ENCODE measurements at places on chromosomes 1 and 21.

DNA sequence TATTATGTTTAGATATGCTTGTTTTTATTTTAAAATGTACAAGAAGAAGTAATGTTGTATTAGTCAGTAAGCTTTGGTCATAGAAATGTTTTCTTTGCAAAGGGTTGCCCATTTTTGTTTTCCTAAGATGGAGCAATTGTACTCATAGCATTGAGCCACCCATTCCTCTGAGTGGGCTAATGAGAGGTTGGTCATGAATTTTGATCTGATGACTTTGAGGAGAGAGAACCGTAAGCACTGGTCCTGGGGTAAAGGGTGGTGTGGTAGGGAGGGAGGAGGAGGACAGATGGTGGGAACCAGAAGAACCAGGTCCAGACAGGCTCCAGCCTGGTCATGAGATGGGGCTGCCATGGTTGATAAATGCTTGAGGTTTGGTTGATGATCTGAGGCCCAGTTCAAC, 15.9 kb upstream of the SLC6A9 start:
- no peak for DNase-seq

- no peak for DNase-seq
Measured at GRCh38 chr1:157092831-157093230, 6.8 kb downstream of the ETV3L start.

DNA sequence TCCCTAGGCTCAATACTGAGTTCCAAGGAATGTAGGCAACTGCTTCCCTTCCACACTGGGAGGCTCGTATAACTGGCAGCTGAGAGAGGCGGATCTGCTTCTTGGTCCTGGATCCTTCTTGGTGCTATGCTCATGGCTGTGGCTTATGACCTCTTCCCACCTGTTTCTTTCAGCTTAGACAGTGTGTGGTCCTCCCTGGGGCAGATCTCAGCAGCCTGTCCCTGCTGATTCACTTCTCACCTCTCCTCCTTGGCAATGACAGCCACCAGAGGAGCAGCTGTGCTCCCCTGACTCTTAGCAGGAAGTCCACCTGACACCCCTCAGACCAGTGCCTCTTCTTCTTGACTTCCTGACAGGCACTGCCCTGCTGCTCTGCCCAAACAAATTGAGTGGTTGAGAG, 75.1 kb upstream of the PTGFRN start:
- DNase-seq, result no peak

GRCh38 chr1:28984311-28984684, 69.9 kb downstream of the EPB41 start:
- no peak for DNase-seq

GRCh38 chr1:64245495-64245894, 42.1 kb downstream of the UBE2U start:
- DNase-seq, result no peak

GRCh38 chr21:35053356-35054096, 4.4 kb upstream of the RUNX1 start:
- DNase-seq, result no peak

DNA sequence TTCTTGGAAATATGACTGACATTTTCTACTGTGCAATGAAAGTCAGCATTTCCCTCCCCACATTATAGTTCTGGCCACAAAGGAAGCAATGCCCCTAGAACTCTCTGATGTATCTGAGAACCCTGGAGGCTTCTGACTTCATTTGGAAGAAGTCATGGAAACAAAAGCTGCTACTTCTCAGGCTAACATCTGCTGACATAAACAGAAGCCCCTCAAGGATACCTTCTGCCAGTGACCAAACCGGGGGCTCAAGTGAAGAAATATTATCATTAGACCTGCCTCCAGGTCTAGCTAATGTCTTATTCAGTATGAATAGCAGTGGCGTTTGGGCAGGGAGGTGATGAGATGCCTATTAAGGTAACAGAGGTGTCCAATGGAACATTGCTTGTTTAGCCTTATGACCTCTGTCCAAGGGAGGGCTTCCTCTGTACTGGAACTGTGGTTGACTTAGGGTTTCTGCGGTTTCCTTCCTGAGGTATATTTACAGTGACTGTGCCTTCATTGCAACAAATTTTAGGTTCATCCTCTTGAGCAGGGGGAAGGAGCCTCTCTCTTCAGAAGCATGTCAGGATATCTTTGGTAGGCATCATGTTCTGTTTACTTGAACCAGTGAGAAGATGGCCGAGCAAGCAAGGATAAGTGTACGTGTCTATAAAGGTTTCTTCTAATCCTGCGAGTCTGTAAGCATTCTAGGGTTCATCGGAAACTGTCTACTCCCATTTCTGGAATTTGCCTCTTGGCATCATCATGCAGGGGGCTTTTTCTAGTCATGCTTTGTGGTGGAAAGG, 161.7 kb downstream of the PBX1 start:
- DNase-seq, result no peak

GRCh38 chr1:30704271-30704670, 19.1 kb downstream of the MATN1 start:
- no peak for DNase-seq

DNA sequence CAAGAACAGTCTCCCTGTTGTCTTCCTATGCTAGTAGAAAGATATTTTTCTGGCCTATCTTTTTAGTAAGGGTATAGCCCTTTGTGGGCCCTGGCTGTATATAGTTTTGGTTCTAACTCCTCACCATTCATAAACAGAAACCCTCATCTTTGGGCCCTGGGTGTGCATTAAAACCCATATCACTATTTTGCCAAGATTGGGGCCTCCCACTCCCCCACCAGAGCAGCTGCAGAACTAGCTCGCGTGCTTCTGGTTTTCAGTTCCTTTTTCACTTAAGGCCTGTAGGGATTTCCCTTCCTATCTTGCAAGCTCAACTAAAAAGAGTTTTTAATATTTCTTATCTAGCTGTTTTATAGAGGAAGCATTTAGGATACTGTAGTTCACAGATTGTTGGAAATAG, 106.4 kb downstream of the RGL1 start:
- DNase-seq, result no peak

DNA sequence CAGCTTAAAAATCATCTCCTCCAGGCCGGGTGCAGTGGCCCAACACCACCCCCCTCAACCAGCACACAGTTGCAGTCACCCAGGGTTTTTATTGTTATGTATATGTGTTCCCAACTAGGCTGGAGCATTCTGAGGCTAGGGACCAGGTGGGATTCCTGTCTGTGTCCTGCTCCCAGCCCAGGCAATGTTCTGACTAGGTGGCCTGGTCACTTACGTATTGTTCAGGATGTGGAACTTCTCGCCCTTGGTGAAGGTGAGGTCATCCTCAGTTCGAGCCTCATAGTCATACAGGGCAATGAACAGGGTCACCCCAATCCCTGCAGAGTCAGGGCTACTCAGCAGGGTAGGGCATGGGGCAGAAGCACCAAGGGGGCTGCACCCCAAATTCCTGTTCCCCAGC, 12.2 kb downstream of the FGR start:
- no peak for DNase-seq

DNA sequence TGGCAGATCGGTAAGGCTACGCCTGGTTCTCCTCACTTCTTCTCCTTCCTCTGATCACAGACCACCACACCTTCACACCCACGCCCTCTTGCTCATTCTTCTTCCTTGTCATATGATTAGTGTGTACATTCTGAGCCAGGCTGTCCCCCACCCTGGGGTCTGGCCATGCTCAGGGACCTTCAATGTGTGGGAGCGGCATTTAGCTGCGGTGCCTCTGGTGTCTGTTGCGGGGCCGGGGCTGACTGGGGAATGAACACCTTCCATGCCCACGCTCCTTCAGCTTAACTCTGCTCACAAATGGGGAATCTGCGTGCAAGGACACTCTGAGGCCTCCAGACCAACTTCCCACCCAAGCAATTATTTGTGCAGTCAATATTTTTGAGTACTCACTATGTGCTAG, 29.4 kb downstream of the QSOX1 start:
- no peak for DNase-seq

GRCh38 chr1:203797948-203798655, 2.7 kb downstream of the ZBED6 start:
- no peak for DNase-seq

DNA sequence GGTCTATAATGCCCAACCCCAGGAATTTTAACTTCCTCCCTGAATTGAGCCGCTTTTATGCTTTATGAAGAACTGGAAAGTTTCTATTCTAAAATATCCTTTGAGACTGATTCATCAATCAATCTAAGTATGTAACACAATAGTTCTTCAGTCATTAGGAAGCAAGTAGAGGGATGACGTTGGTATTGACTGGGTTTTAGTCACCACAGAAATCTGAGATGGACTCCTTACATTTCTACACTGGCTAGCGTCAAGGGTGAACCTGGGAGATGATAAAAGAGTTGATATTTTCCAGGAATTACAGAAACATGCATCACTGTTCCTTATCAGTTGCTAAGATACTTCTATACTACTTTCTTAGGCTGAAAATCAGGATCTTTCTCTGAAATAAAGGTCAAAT, 308.0 kb downstream of the HMCN1 start:
- no peak for DNase-seq

DNA sequence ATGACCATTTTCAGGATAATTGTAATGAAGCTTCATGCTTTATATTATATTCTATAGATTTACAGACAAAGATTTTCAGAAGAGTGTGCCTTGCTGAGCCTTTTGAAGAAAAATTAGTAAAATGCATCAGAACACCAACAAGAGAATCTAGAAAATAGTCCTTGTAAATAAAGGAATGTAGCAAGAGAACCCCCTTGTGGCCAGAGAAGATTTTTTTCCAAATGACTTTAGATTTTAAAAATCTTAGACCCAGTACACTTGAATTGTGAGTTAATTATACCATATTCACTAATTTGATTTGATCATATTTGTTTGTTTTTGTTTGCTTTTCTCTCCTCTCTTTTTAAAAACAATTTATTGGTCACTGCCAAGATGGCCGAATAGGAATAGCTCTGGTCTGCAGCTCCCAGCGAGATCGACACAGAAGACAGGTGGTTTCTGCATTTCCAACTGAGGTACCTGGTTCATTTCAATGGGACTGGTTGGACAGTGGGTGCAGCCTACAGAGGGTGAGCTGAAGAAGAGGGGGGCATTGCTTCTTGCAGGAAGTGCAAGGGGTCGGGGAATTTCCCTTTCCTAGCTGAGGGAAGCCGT, 12.8 kb upstream of the IFI44L start:
- DNase-seq, result no peak

DNA sequence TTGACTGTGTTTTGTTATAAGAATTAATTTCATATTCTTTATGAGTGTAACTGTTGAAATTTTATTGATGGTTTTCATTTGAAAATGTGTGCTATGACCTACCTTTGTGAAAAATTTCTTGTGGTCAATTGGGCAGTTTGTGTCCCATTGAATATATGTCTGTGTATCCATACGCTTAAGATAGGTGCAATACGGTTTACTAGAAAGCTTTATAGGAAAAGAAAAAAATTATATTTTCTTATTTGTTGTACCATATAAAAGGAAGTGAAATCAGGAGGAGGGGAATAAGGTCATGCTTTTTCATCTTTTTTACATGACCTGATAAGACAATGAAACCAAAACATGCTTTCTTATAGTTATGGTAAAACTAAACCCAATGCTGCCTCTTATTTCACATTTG, 807.7 kb downstream of the USP25 start:
- DNase-seq, result no peak

- no peak for DNase-seq
Measured at GRCh38 chr1:30487042-30487441, 236.3 kb downstream of the MATN1 start.

GRCh38 chr1:246270236-246270635, 236.8 kb downstream of the SMYD3 start:
- DNase-seq, result no peak

GRCh38 chr1:1599935-1600860, at the start of gene FNDC10:
TSS of gene FNDC10 (minus strand) at chr1:1600135. CDS start at chr1:1600015, 120 bp downstream.
- DNase-seq, result no peak

DNA sequence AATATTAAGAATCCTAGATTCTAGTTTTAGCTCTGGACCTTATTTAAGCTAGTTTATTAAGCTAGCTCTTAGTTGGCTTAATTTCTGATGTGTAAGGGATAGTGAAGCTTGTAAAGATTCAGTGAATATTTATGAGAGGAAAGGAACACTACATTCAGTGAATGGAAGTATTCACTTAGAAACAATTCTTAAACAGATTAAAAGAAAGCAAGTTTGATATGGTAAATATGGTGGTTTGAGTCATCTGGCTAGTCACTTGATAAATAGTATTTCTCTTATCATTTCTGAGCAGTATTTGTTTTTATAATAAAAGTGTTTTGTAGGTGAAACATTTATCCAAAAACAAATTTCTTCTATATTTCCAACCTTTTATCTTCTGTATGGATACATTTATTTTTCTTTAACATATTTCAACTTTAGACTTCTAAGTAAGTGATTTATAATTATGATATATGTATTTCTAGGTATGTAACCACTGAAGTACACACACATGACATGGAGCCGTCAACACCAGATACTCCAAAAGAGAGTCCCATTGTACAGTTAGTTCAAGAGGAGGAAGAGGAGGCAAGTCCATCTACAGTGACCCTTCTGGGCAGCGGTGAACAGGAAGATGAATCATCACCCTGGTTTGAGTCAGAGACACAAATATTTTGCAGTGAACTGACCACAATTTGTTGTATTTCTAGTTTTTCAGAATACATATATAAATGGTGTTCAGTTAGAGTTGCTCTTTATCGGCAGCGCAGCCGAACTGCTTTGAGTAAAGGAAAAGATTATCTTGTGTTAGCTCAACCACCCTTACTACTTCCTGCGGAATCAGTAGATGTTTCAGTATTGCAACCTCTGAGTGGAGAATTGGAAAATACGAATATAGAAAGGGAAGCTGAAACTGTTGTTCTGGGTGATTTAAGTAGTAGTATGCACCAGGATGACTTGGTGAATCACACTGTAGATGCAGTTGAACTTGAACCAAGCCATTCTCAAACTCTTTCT, 55.6 kb downstream of the SUCO start:
- no peak for DNase-seq

DNA sequence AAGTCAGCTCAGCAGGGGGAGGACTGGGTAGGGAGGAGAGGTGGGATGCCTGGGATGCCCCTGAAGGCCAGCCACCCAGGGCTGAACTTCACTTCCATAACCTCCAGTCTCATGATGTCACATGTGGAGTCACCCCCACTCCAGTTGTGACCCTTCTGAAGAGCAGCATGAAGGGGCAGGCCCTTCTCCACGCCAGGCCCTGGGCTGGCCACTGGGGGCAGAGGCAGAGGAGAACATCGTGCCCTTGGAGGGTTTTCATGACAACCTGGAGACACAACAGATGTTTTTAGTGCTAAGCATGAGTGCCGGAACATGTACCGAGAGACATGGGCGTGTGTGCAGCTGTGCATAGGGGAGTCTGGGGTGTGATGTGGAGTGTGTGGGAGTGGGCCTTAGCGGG, 37.6 kb downstream of the FAAH start:
- DNase-seq, result no peak

GRCh38 chr1:234781241-234782065, 171.5 kb upstream of the IRF2BP2 start:
- DNase-seq, result no peak

Measured in activated gamma-delta T cell (primary cell).